Stimulated activated CD8-positive, alpha-beta memory T cell treated with anti-CD3 and anti-CD28 coated beads, Interleukin-2, amount 100 ng/mL, for 1 hour (primary cell): ENCODE measurements at places on chromosomes 1 and 21.

DNA sequence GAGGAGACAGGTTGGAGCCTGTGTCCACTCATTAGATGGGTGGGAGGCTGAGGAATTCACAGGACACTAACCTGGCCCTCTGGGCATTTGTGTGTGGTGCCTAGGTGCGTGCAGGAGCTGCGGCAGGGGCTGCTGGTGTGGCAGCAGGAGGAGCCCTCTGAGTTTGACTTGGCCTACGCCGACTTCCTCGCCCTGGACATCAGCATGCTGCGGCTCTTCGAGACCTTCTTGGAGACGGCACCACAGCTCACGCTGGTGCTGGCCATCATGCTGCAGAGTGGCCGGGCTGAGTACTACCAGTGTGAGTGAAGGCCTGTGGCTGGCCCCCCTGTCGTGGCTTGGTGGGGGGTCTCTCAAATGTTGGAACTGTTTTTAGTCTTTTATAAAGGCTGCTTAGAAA, 3.6 kb downstream of the XKR8 start:
- DNase-seq, result no peak

- no peak for DNase-seq
Measured at GRCh38 chr1:63124666-63125191, 197.6 kb upstream of the FOXD3 start.

DNA sequence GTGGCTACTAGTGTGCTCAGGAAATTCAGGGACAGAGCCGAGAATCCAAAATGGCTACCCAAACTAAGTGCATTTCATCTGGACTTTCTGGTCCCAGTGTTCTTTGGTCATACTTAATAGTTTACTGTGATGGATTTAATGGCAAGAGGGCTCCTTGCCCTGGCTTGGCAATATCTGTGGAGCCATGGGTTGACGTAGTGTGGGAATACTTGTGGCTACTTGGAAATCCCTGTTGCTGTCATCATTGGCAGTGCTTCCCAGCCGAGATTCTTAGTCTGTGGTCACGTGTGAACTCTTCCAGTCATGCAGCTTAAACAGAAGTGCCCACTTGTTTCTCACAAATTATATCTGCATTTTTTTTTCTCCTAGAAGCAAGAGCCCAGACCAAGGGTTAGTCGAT, 198.9 kb downstream of the HS2ST1 start:
- no peak for DNase-seq

DNA sequence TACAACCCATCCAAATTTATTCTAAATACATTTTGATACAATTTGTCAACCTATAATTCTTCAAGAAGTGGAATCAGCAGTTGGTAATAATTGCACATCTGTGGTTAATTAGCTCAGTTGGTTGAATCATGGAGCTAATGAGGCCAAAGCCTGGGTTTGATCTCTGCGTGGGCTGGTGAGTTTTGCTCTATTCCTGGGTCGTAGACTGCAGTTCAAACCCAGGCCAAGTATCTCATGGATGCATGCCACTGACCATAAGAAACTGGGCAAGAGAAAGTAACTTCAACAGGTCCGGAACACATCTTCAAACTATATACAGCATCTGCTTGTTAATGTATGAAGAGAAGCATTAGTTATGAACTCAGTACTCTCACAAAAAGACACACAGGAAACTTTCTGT, 779.7 kb downstream of the USP25 start:
- DNase-seq, result no peak

GRCh38 chr1:9375912-9376311, 83.2 kb downstream of the SPSB1 start:
- no peak for DNase-seq

DNA sequence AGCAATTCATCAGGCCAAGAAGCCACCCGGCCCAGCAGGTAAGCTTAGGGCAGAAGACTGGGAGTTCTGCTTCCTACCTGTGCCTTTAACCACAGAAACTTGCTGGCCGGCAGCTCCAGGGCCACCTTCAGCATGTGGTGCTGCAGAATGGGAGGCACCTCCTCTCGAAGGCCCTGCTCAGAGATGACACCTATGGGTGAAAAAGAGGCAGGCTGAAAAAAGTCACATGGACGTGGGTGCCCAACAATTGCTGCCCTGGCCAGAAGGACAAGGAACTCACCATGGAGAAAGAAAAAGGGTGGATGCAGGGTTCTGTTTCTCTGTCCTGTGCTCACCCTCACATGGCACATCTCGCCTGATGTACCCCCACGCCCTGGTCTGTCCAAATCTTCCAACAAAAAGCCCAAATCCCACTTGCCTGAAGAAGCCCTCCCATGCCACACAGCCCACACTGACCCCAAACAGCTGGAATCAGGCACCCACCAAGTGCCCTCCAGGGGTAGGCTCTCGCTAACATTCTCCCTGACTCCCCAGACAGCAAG, 33.0 kb downstream of the URB1 start:
- no peak for DNase-seq

- DNase-seq, result no peak
Measured at GRCh38 chr1:11523261-11523660, 44.3 kb downstream of the DISP3 start.

DNA sequence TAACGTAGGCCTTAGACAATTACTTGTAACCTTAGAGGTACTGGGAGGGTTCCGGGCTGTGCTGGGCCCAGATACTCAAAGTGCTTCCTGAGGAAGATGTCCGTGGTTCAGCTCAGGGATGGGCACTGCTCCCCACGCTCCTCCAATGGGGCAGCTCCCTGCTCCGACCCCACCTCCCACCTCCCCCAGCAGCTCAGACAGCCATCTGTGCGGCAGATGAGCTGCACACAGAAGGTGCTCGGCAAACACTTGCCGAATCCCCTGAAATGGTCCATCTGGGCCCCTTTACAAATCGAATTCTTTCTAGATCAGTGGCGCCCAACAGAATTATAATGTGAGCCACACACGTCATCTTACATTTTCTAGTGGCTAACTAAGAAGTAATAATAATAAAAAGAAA, 242.4 kb upstream of the RAB4A start:
- DNase-seq, result no peak

GRCh38 chr1:70051926-70052325, 153.5 kb downstream of the LRRC40 start:
- DNase-seq, result no peak

GRCh38 chr1:217133958-217134856, 411.0 kb upstream of the ESRRG start:
- DNase-seq, result no peak

GRCh38 chr1:237817277-237817676, 73.4 kb downstream of the ZP4 start:
- no peak for DNase-seq

DNA sequence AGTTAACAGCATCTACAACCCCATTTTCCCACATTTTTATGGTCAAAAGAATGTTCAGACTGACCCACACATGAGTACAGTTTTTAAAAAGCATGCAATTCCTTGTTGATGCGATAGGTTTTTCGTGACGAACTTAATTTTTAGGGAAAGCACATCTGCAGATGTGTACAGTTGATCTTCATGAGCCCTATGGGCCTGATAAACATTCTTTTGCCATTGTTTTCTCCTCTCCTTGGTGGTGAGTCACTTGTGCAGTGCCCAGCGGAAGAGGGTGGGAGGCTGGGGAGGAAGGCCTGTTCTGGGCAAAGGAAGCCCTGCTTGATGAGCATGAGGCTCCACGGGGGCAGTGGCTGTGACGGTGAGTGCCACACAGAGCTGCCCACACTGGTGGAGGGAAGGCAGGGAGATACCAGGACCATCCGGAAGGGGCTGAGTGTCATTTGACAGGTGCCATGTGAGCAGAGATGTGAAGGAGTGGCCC, 5.3 kb downstream of the ARF1 start:
- no peak for DNase-seq

DNA sequence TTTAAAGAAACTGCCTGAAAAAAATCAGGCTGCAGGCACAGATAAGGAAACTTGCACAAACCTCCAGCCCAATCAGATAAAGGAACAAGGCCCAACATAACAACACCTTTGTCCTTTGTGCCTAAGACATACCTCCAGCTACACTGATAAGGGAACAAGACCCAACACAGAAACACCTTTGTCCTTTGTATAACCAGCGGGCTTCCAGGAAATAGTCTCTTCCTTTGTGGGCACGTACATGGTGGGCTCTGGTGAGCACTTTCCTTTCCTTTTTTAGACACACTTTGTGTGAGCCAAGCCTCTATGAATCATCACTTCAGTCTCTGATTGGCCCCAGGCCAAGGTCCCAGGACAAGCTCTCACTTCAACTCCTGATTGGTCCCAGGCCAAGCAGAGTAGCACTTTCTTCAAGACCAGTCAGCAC, 23.6 kb downstream of the ZNF670 start:
- no peak for DNase-seq

DNA sequence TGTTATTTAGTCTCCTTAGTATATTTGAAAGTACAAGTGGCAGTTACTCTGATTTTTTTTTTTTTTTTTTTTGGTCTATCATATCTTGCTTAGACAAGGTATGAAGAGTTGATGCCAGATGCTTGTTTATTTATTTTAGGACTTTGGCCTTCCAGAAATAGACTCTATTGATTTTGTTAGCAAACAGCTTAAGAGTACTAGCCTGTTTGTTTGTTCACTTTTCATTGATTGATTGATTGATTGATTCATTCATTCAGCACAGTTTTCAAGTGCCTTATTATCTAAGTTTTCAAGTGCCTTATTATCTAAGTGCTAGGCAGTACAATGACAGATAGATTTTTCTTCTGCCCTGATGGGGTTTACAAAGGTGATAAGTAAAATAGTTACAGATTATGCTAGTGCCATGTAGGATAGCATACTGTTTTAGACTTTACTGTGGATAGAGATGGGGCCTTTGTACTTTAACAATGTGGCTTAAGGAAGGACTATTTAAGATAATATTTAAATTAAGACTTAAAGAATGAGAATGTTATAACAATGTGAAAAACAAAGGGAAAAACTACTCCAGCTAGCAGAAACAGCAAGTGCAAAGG, 50.5 kb downstream of the MTF2 start:
- no peak for DNase-seq

GRCh38 chr1:109883248-109883955, 27.2 kb upstream of the CSF1 start:
- no peak for DNase-seq

GRCh38 chr1:15188678-15189077, 35.1 kb downstream of the TMEM51 start:
- DNase-seq, result no peak

- no peak for DNase-seq
Measured at GRCh38 chr21:25501462-25501861, 105.8 kb downstream of the MRPL39 start.

GRCh38 chr1:107326824-107327445, 186.1 kb downstream of the NTNG1 start:
- no peak for DNase-seq

- no peak for DNase-seq
Measured at GRCh38 chr1:216794586-216794985, 71.4 kb upstream of the ESRRG start.

GRCh38 chr1:85601901-85602300, 21.3 kb downstream of the CCN1 start:
- no peak for DNase-seq

GRCh38 chr1:26413031-26413430, 2.4 kb downstream of the LIN28A start:
- no peak for DNase-seq

- DNase-seq, result no peak
Measured at GRCh38 chr1:87880764-87881163, 552.1 kb downstream of the LMO4 start.

- DNase-seq, result no peak
Measured at GRCh38 chr21:15676935-15677334, 52.8 kb upstream of the USP25 start.

DNA sequence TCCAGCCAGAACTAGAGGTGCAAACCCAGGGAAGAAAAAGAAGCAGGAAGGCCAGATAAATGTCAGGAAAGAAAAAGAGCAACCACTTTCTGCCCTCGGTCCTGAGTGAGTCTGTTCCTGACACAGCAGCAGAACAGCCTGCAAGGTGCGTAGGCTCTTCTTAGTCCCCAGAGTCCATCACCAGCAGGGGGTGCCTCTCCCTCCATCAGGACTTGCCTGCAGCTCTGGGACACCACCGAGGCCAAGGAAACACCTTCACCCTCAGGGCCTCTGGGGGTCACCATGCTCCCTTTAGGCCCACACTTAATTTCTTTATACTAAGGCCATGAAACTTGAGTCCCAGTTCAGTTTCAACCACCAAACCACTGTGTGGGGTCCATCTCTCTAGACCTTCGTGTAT, 43.7 kb upstream of the NFASC start:
- DNase-seq, result no peak

- no peak for DNase-seq
Measured at GRCh38 chr1:202934755-202935154, 7.7 kb upstream of the KLHL12 start.

- no peak for DNase-seq
Measured at GRCh38 chr21:19914028-19914427, 1084.2 kb upstream of the NCAM2 start.

GRCh38 chr1:23865543-23865930, 2.6 kb downstream of the FUCA1 start:
- no peak for DNase-seq

- DNase-seq, result no peak
Measured at GRCh38 chr1:199087144-199087543, 448.3 kb downstream of the PTPRC start.

- DNase-seq, result no peak
Measured at GRCh38 chr1:25707280-25708016, 90.9 kb downstream of the MAN1C1 start.

GRCh38 chr1:87515781-87516180, 187.1 kb downstream of the LMO4 start:
- no peak for DNase-seq

DNA sequence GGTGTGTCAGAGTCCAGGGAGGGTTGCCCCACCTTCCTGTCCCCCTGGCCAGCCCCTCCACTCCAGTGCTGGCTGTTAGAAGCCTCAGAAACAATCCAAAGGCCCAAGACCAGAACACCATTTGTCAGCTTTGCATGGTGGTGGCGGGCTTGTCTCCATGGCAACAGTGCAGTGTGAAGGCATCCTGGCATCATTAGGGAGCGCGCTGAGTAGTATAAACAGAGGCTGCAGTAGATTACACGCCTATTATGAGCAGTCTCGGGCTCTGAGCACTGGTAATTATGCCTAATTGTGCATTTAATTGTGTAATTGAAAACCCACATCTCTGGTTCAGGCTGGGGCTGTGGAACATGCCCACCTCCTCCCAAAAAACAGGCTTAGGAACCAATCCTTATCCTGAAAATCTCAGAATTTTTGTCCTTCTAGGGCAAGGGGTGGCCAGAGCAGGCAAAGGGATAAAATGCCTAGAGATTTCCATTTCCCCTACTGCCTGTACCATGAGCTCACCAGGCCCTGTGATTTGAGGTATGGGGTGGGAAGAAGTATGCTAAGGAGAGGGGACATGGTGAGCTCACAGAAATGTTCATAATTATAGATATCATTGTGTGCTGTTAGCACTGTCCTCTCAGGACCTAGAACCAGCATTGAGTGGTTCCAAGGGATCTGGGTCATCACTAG, 11.7 kb downstream of the NKAIN1 start:
- DNase-seq, result no peak

- no peak for DNase-seq
Measured at GRCh38 chr1:217139513-217139912, 416.3 kb upstream of the ESRRG start.

- DNase-seq, result no peak
Measured at GRCh38 chr1:173297798-173298391, 90.8 kb upstream of the TNFSF4 start.
